ENCODE measurements at places on chromosomes 6 and 20.

DNA sequence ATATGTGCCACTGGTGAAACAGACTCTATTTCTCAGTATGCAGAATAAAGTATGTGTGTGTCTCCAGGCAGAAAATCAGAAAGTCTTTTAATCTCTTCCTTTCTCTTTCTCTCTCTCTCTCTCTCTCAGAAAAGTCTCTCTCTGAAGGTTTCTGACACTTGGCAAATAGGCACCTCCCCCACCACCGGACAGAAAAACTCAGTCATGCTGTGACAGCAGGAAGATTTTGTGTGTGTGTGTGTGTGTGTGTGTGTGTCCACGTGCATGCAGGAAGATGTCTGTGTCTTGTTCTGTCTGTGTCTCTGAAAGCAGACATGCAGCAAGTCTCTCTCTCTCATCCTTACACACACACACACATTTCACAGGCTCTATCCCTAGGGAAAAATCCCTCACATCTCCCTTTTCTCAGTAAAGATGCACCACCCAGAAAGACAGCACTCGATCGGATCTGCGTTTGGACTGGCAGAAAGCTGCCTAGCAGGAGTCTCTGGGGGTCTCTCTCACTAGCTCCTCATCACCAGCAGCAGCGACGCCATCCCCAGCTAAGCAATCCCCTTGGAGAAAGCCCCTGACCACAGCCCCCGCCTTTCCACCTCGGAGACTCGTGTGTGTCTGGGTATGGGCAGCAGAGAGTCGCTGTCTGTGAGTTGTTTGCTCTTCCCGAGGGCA lies 98.3 kb downstream of the EDN3 start:
- DNase-seq = no peak

DNA sequence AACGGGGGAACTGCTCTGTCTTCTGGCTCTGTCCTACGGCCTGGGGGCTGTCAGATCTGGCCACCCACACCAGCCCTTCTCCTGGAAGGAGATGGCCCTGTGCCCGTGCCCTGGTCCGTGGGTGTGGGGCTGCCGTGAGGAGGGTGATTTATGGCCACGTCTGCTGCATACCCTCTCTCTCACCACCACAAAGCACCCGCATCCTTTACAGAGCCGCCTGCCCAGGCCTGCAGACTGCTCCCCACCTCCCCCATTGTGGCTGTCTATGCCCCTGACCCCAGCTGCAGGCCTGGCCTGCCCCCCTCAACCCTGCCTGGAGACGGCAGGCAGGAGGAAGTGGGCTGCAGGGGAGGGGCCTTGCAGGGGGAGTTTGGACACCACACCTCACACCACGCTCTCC lies 72.7 kb upstream of the GATA5 start:
- no peak for DNase-seq

DNA sequence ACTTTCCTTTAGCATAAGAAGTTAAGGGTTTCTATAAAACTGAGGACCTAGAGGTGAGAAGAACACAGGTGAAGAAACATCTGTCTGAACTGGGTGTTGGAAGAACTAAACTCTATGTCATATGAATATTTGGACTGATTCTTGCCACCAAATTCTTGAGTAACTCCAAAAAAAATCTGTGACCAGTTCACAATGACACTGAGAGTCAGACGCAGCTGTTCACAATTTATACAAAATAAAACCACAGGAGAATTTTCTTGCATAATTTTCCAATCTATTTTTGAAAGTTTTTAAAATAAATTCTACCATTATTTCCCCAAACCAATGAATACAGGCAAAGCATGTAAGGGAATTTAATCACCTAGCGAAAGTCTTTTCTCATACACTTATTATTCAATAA lies 148.1 kb upstream of the TCF21 start:
- no peak for DNase-seq

DNA sequence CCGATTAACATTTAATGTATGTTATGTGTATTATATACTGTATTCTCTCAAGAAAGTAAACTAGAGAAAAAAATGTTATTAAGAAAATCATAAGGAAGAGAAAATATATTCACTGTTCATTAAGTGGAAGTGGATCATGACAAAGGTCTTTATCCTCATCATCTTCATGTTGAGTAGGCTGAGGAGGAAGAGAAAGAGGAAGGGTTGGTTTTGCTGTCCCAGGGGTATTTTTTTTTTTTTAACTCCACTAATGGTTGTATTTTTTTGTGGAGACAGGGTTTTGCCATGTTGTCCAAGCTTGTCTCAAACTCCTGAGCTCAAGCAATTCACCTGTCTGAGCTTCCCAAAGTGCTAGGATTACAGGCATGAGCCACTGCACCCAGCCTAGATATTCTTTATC lies 11.0 kb downstream of the ECT2L start:
- DNase-seq = no peak

GRCh38 chr20:12617076-12617475 lies 391.7 kb upstream of the SPTLC3 start:
- no peak for DNase-seq

GRCh38 chr20:1324598-1325172 lies 4.3 kb downstream of the SDCBP2 start:
- no peak for DNase-seq

DNA sequence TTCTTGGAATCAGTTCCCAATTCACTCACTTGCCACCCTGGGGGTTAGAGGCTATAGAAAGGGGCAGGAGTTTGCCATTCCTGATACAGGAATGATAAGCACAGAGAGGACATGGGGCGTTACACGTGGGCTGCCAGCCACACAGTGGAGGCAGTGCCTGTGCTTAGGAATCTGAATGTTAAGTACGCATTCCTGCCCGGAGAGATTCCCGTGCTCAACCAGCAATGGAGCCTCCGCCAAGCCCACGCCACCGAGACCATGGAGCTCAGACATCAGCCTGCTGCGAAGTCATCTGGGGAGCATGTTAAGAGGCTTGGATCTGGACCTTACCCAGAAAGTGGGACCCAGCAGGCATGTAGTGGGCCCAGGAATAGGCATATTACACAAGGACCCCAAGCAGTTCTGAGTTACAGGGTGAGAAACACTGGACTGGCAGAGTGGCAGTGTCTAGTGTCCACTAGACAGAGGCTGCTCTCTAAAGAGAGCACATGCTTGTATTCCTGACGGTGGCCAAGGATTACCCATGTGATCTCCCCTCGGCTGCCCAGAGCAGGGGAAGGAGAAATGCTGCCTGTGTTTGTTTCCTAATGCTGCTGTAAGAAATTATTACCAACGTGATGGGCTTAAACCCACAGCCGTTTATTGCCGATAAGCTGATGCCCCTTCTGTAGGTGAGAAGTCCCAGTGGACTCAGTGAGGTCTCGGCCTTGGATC lies 138.2 kb downstream of the BMP7 start:
- DNase-seq = no peak

- DNase-seq = peak; percentile 19
Measured at GRCh38 chr20:51532577-51533191, 9.8 kb downstream of the NFATC2 start.

DNA sequence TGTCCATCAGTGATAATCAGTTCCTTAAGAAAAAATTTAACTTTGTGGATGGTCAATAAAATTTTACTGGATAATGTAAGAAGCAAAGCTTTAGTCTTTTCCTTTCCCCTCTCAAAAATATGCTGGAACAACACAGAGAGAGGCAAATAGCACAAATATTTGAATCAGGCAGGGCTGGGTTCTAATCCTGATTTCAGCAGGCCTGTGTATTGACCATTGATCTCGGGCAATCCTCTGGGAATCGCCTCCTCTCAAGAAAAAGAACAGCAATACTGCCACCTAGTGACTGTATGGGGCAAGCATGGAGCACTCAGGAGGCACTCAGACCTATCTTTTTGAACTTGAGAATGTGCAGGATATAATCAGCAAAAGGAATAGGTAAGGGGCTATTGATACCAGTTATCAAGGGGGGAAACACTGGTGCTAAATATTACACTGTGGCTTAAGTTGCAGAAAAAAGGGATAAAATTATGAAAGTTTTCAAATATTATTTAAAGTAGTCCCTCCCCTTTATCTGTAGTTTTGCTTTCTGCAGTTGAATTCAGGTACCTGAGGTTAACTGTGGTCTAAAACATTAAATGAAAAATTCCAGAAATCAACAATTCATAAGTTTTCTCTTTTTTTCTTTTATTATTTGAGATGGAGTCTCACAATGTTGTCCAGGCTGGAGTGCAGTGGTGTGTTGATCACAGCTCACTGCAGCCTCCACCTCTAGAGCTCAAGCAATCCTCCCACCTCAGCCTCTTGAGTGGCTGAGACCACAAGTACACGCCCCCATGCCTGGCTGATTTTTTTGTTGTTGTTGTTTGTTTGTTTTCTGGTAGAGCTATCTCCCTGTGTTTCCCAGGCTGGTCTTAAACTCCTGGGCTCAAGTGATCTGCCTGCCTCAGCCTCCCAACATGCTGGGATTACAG lies 91.8 kb upstream of the NHSL1 start:
- no peak for DNase-seq

- DNase-seq = no peak
Measured at GRCh38 chr20:8154638-8155037, 22.6 kb downstream of the PLCB1 start.

DNA sequence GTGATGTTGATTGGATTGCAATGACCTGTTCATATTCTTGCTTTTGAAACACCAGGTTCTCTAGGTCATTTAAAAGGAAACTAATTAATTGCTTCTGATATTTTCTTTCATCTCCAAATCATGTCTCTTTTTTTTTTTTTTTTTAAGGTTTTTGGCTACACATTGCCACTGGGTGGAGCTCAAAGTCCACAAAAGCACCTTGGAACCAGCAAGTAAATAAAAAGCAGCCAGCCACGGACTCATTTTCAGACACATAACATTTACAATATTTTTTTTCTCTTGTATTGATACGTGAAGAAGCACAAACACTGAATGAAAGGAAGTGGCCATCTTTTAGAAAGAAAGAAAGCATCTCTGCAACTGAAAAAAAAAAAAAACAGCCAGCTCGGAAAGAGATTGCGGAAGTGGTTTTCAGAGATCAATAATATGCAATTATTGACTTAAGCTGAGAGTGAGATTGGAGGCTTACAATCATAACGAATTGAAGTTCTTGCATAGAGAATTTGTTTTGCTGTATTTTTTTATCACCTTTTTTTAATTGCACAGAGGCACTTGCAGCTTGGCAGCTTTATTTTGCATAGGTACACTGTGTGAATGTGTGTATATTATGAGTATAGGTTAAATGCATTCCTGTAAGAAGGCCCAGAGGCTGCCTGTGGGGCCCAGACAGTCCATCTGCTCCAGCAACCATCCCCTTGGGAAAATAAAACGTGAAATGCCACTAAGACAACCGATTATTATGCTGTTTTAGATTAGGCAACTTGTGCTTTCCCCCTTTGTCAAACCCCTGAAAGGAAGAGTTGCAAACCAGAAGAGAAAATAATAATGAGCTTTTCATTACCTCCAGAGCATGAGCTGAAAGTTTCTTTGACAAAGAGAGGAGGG lies 28.2 kb downstream of the CGA start:
- no peak for DNase-seq

DNA sequence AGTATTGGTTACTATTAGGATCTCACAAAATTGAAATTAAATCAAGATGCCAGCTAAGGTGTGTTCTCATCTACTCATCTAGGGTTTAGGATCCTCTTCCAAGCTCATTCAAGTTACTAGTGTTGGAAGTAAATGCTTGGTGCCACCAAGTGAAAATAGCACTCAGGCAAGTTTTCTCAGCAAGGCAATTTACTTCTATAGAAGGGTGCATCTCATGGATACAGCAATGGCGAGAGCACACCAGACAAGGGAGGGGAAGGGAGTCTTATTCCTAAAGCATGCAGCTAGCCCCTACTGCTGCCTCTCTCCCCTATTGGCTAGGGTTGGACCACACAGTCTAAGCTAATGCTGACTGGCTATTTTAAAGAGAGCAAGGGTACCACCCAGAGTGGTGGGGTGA lies 23.0 kb upstream of the FAM8A1 start:
- no peak for DNase-seq

- no peak for DNase-seq
Measured at GRCh38 chr20:46507760-46508407, 5.5 kb downstream of the ZNF334 start.

DNA sequence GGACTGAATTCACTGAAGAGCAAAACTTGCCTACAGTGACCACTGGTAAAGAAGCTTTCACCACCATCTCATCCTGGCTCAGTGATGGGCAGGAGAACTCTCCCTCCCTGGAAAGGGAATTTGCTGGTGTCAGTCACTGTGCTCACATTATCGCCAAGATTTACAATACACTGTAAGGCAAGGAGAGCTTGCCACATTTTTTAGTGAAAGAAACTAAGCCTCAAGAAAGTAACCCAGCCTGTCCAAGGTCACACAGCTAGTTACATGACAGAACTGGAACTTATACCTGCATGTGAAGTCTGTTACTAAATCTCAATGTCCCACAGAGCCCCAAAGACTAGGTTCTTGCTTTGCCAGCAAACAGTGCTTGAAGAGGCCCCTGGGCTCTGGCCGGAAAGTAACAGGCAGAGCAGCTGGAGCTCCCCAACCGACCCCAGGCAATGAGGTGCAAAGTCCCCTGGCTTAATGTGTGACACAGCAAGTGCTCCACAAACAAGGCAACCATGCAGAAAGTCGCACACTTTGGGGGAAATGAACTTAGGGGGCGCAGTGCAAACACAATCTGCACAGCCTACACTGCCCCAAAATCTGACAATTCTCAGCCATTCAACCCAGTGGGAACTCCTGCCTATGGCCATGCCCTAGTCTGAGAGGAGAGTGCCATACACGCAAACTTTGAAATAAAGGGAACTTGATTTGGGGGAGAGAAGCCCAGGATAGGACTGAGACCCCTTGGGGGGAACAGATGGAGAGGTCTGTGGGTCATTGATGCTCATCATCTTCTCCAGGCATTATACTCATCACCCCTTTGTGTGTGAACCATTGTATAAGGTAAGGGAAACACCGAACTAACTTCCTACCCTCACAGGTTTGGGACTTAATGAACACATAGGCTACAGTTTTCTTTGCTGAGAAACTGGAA lies 1.9 kb downstream of the BCL2L1 start:
- DNase-seq = no peak

GRCh38 chr6:34041385-34041784 lies 104.5 kb downstream of the GRM4 start:
- no peak for DNase-seq

DNA sequence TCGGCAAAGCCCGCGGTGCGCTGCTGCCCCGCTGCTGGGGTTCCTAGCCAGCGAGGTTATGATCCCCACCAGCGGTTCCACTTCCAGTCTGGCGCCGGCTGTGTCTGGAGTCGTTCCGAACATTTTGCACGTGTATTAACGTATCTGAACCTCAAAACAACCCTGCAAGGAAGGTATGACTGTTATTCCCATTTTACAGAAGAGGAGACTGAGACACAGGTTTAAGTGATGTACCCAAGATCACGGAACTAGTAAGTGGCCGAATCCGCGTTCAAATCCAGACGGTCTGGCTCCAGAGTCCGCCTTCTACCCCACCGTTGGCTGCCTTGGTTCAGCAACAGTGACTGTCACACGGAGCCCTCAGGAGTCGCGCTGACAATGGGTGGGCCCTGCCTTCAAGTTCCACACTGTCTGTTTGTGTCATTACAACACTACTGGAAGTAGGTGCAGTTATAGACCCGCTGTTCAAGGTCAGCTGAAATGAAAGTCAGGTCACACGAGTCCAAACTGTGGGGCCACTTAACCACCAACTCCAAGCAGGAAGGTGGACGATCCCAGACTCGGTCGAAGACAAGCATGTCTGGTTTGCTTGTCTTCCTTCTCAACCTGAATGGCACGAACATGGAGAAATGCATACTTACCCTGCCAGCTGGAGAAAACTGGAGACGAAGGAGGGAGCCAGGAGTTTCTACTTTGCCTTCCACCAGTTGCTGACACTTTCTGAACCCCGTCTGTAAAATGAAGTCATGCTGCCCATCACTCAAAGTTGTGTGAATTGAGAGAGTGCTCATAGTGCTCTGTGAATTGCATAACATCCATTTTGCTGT lies 803 bp upstream of the SRXN1 start:
- DNase-seq = no peak

Measured in anterior cingulate cortex (tissue), 58 donors.